ENCODE measurements at places on chromosomes 1 and 21.
A peak's percentile ranks its signal among the peaks of the same experiment; 100 is the strongest.

DNA sequence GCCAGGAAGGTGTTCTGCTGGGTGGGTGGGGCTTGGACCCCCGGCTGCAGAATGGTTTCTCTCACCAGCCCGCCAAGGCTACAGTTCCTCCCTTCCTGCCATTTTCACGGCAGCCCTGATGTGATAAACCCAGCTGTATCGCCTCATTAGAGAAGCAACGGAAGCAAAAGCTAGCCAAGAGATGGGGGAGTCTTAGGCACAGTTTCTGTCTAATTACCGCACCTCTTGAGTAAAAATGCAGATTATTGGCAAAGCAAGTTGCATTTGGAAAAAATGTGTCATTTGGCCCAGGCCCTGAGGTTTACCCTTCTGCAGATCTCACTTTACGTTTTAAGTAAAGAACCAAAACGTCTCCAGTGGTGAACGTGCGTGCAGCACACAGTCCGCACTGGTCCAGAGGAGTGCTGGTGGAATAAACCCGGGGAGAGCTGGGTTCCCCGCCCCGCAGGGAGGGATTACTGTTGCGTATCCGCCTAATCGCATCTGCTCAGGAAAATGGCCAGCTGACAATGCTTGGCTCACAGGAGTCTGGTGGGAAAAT, 109.9 kb downstream of the GALNT2 start:
- DNase-seq: no peak

GRCh38 chr1:11143907-11144306, 44.2 kb upstream of the EXOSC10 start:
- no peak for DNase-seq

- DNase-seq: no peak
These were observed at the start of gene THEMIS2 for GRCh38 chr1:27872059-27872801. Gene THEMIS2, plus strand, starts transcription at chr1:27872544. Its CDS starts 28 bp downstream, at chr1:27872572.

GRCh38 chr21:25584833-25585676, 22.2 kb downstream of the MRPL39 start:
- no peak for DNase-seq

DNA sequence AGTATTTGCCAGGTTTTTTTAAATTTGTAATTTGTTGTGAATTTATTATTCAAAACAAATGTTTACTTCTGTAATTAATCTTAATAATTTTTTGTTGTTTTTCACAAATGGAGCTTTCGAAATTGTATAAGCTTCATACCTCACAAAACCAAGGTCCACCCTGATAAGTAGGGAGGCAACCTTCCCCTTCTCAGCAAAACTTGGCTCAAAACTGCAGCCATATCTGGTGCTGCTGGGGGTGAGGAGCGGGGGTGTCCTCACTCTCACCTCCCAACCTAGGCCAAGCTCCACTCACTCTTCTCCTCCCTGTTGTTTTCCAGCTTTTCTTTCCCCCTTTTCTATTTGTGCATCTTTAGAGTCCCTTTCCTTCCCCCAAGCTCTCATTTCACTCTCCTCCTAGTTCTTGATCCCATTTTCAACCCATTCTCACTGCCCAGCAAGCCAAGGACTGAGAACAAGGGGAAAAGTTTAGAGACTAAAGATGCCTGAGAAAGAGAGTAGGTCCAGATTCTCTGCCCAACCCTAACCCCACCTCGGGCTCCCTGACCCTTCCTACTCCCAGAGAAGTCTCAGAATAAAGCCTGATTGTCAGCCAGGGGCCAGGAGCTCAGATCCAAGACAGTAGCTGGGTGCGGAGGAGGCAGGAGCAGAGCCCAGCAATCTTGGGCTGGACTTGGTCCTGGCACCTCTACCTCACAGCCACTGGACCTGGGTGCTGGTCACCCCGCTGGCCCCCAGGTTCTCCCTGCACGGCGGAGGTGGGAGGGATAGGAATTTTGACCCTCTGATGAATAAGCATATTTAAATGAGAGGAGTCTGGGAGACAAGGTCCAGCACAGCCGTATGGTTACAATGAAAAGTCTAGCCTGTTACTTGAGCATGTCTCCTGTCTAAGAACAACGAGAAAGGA, 8.3 kb upstream of the CFAP45 start:
- no peak for DNase-seq

- DNase-seq: no peak
These were observed 162.5 kb upstream of the RNPC3 start for GRCh38 chr1:103363008-103363365.

GRCh38 chr1:161100556-161100955, 2.4 kb downstream of the KLHDC9 start:
- no peak for DNase-seq

DNA sequence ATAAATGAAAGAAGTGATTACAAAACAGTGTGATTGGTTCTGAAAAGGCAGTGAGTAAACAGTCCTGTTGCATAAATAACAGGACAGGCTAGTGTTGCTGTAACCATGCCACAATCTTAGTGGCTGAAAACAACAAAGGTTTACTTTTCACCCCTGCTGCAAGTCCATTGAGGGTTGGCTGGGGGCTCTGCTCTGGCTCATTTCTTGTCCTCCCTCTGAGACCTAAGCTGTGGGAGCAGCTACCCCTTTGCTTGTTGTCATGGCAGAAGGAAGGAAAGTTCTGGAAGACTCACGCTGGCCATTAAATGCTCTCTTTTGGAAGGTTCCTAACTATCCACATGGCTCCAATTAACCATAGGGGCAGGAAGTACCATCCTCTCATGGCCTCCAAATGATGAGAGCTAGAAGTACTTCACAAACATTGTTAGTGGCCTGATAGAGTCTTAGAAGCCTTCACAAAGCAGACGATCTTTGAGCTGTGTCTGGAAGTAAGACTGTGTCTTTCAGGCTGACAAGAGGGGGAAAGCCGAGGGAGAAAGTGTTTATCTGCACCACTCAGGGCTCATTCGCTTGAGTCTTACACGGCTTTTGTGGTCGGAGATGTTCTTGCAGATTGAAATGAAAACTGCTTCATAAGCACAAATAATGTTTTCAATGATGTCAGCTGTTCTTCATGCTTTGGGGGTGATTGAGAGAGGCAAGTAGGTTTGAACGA, 11.9 kb downstream of the RCSD1 start:
- DNase-seq: no peak

DNA sequence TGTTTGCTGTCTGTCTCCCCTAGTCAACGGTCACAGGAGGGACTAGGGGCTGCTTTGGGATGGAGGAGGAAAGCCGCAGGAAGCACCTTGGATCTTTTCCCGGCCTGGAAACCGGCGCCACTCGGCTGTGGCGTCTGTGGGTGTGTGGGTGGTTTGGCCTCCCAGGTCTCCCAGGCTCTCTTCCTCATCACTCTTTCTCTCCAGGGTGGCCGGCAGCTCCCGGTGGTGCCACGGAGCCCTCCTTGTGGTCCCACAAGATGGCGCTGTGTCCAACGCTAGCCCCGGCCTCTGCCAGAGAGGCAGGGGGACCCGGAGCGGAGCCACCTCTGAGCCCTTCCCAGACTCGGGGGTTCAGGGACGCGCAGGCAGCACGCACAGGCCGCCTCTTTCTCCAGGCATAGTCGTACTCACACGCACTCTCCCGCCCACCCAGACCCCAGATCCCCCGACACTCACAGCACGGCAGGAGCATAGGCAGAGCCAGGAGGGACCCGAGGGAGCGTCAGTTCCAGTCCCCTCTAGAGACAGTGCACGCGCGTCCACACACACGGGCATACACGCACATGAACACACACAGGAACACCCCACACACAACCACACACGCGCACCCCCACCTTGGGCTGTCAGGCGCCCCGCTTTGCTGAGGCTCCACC, 31.2 kb downstream of the CDCP2 start:
- peak; percentile 63 for DNase-seq

DNA sequence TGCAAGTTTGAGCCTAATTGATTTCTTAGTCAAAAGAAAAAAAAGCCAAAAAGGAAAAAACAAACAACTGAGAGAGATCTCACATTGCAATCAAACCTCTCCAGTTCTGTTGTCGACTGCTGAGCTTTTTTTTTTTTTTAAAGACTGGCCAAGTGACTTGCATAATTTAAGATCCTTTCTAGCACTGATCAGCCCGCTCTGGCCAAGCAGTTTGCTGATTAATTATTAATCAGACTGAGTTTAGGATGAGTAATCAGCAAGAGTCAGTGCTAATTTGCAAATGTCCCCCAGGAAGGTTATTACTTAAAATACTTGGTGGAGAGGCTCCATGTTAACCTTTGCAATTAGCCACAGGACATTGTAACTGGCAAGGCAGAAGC, 39.3 kb downstream of the HMGB4 start:
- DNase-seq: no peak

DNA sequence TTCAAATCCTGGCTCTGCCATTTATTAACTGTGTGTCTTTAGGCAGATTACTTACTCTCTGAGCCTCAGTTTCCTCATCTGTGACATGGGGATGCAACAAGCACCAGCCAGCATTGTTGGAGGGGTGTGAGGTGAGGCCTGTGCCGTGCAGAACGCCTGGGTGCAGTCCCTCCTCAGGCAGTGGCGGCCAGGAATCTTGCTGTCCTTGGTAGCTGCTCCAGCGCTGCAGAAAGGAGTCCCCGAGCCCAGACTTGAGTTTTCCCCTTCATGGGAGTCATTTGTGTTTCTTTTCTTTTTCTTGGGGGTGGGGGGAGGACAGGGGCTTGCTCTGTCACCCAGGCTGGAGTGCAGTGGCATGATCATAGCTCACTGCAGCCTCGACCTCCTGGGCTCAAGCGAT, 46.6 kb downstream of the DISP3 start:
- DNase-seq: no peak

DNA sequence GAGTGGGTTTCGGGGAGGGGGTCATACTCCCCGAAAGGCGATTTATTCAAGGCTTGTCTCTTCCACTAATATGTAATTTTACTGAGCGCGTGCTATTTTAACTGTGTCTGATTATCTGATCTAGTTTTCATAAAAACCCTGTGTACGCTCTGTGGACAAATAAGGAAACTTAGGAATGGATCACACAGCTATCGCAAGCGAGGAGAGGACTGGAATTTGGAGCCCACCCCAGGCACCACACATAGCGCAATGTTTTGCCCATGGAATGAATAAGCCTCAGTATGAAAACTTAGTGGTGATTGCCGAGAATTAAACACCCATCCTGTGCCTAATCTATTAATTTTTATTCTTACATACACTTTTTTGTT, 9.8 kb upstream of the RAB42 start:
- DNase-seq: peak; percentile 59

- peak; percentile 73 for DNase-seq
These were observed 54.4 kb upstream of the C1orf174 start for GRCh38 chr1:3954170-3955169.

- DNase-seq: no peak
These were observed 51.9 kb upstream of the RHOU start for GRCh38 chr1:228683428-228683827.

GRCh38 chr21:29233611-29234540, 64.8 kb upstream of the BACH1 start:
- no peak for DNase-seq

GRCh38 chr1:186499571-186499970, 38.7 kb upstream of the PDC start:
- DNase-seq: no peak

Measured in NCI-H345 (cell line).